ENCODE measurements at places on chromosomes 4 and X.

- DNase-seq = no peak
Measured at GRCh38 chr4:26531491-26532116, 41.3 kb upstream of the CCKAR start.

DNA sequence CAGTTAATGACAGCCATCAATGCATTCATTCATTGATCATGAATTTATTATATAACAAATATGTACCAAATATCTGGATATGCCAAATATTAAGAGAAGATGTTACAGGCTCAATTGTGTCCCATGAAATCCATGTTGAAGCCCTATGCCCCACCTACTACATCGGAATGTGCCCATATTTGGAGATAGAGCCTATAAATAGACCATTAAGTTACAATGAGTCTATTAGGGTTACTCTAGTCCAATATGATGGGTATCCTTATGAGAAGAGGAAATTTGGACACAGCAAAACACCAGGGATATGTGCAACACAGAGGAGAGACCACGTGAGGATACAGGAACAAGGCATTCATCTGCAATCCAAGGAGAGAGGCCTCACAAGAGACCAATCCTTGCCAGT is 634.5 kb downstream of the DMD start:
- no peak for DNase-seq

GRCh38 chr4:69092980-69093568 is 3.2 kb upstream of the UGT2B7 start:
- no peak for DNase-seq

DNA sequence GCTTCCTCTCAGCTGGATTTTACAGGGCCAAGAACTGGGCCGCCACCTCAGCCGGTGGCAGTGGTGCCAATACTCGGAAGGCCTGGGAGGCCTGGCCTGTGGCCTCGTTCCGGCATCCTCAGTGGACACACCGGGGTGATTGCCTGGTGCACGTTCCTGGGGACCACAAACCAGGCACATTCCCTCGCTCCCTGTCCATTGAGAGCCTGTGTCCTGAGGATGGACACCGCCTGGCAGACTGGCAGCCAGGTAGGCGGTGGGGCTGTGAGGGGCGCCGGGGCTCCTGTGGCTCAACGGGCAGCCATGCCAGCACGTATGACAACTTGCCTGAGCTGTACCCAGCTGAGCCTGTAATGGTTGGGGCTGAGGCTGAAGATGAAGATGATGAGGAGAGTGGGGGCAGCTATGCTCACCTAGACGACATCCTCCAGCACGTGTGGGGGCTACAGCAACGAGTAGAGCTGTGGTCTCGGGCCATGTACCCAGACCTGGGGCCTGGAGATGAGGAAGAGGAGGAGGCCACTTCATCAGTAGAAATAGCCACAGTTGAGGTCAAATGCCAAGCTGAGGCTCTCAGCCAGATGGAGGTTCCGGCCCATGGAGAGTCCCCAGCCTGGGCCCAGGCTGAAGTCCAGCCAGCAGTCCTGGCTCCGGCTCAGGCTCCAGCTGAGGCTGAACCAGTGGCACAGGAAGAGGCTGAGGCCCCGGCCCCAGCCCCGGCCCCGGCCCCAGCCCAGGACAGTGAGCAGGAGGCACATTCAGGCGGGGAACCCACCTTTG is 70.4 kb downstream of the STARD8 start:
- DNase-seq = no peak

- DNase-seq = no peak
Measured at GRCh38 chr4:187309456-187309855, 585.8 kb upstream of the FAT1 start.

GRCh38 chr4:133465022-133465421 is 315.9 kb downstream of the PCDH10 start:
- no peak for DNase-seq

DNA sequence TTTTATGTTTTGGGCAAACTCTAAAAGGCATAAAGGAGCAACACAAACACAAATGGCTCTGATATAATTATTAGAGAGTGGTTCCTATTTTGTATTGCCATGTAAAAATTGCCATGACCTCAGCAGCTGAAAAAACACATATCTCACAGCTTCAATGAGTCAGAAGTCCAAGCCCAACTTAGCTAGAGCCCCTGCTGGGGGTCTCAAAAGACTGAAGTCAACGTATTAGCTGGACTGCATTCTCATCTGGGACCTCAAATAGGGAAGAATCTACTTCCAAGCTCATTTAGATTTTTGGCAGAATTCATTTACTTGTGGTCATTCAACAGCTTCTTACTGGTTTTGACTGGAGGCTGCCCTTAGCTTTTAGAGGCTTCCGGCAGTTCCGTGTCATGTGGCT is 47.4 kb downstream of the FREM3 start:
- DNase-seq = no peak

GRCh38 chr4:75555294-75556164 is at the start of gene ODAPH:
ODAPH (plus strand) TSS chr4:75556066; CDS start chr4:75556083, 17 bp downstream.
- no peak for DNase-seq

DNA sequence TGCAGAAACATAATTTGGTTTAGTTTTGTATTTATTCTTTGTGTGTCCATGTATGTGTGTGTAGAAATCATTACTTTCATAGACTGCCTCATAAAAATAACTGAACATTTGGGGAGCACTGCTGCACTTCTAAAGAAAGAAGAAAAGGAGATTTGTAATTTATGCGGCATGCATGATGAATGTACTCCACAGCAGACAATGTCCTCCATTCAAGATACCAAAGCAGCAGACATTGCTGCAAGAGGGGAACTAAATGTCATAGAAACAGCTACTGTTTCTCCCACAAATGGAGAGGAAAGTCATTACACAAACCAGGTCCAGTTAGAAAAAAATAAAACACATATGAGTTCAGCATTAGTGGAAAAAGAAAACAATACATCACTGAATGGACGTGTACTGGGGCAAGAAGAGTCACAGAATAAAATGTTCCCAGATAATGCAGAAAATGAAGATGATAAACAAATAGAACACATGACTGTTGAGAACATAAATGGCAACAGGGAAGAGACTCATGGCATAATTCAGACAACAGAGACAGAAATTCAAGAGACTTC is 2.6 kb downstream of the DTHD1 start:
- DNase-seq = no peak

GRCh38 chrX:138775517-138775916 is 64.0 kb upstream of the FGF13 start:
- DNase-seq = no peak

GRCh38 chr4:125547836-125548235 is 233.1 kb downstream of the FAT4 start:
- DNase-seq = no peak
